ENCODE measurements at places on chromosomes 3 and 15.
A peak's percentile ranks its signal among the peaks of the same experiment; 100 is the strongest.

DNA sequence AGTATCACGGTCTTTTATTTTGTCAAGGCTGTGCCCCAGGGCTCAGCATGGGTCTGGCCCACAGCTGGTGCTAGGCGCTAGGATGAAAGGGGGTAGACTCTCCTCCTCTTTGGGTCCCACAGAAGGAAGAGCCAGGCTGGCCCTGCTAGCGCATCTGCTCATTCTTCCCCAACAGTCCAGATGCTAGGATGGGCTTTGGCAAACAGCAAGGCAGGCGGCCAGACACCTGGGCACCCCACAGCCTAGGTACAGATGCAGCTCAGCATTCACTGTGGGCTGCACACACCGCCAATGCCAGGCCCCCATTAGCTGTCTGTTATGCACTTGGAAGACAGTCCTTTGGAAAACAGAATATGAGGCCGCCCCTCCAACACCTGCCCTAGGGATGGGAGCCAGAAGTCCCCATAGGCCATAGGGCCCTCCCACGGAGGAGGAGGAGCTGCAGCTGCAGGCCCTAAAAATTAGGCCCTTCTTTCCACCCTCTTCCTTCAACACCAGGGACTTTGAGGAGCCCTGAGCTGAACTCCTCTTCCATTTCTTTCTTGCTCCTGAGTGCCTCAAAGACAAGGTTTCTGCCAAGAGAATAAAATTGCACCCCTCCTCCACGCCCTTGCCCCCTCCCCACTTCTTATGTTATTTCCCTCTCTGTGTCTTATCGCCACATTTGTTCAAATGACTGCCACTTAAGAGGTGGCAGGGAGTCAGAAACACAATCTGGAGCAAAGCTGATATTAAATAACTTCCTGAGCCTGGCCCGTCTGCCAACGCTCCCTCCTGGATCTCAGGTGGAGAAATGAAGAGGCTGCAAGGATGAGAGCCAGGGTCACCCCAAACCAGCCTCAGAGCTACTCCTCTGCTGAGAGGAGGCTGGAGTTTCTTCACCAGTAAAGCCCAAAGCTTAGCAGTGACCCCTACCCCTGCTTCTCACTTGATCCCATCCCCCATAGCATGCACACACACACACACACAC lies 13.7 kb downstream of the NTRK3 start:
- no peak for DNase-seq
- no peaks in the 10 kb centered on the region for H3K36me3 ChIP-seq
- H3K27me3 ChIP-seq, result peaks cover 10% of the 10 kb centered on the region
- no peak overlapping the region for H3K4me3 ChIP-seq

DNA sequence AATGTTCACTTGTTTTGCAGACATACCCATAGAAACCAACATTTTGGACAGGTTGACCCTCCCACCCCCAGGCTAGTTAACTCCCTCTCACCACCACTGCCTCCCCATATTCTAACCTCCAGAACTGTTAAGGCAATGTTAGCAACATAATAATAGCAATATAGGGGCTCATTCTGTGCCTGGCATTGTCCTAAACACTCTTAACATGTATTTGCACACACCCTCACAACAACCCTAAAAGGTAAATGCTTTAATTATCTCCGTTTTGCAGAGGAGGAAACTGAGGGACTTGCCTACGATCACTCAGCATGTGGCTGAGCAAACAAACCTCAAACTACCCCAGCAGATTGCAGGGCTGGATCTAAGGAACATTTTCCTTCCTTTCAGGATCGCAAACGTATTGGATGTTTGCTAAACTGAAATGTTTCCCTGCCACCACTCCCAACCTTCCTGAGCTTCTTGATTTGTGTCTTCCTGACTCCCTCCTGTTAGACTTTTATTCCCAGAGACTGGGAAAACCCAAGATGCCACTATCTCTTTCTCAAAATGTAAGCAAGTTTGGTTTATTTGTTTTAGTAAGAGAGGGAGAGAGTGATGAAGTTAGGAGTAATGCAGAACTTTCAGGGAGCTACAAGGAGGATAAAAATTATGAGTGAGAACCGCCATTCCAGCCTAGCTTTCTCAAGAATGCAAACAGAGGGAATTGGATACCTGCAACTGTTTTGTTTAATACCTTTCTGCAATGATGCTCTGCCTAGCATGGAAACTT lies 1.3 kb downstream of the SCG5 start:
- peaks cover 5% of the 10 kb centered on the region for H3K27me3 ChIP-seq
- H3K4me3 ChIP-seq, result no peak overlapping the region

GRCh38 chr15:52093539-52094510 lies 18.8 kb downstream of the BCL2L10 start:
- H3K27me3 ChIP-seq, result no peaks in the 10 kb centered on the region
- H3K36me3 ChIP-seq, result no peaks in the 10 kb centered on the region
- DNase-seq, result no peak
- H3K4me3 ChIP-seq, result no peak overlapping the region
- no peaks in the 10 kb centered on the region for H3K4me1 ChIP-seq

DNA sequence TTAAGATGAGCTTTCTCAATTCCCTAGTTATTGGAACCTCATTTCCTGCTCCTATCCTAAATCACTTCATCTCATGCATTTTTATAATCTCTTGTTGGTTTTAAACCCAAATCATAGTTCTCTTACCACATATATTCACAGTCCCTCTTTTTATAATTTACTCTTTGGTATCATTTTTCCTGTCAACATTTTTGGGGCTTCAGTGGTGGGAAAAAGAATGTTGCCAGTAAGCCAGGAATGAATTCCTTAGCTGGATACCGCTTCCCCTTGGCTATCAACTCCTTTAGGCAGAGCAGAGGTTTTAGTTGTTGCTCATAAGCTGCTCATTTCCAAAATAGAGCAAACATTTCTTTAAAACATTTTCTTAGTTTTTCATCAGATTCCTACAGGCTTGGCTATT lies 112.3 kb downstream of the GALK2 start:
- no peaks in the 10 kb centered on the region for H3K4me1 ChIP-seq
- H3K36me3 ChIP-seq, result peaks cover 59% of the 10 kb centered on the region

DNA sequence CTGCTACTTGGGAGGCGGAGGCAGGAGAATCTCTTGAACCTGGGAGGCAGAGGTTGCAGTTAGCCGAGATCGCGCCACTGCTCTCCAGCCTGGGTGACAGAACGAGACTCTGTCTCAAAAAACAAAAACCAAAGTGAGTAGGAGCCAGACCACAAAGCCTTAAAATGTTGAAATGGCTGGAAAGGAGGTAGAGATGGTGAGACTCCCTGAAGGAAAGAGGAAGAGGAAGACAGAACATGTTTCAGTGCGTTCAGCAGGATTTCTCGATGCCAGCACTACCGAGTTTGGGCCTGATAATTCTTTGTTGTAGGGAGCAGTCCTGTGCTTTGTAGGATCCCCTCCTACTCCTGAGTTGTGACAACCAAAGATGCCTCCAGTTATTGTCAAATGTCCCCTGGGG lies 189.9 kb downstream of the AKAP13 start:
- H3K4me1 ChIP-seq, result peaks cover 34% of the 10 kb centered on the region
- DNase-seq, result no peak
- H3K27ac ChIP-seq, result peak overlapping the region; percentile 62
- no peak overlapping the region for H3K4me3 ChIP-seq

- peaks cover 9% of the 10 kb centered on the region for H3K27me3 ChIP-seq
- H3K27ac ChIP-seq, result peak overlapping the region; percentile 26
- H3K36me3 ChIP-seq, result no peaks in the 10 kb centered on the region
- H3K4me3 ChIP-seq, result no peak overlapping the region
- DNase-seq, result no peak
Observed at GRCh38 chr15:39925112-39925842, 5.2 kb upstream of the GPR176 start.
